Hematopoietic multipotent progenitor cell treated with erythropoietin and hydrocortisone succinate and interleukin-3 and kit ligand, for 17 days (in vitro differentiated cells): ENCODE measurements at places on chromosomes 11 and 22.

- no peak for DNase-seq
These were observed 687 bp upstream of the CALCA start for GRCh38 chr11:14972581-14973495.

DNA sequence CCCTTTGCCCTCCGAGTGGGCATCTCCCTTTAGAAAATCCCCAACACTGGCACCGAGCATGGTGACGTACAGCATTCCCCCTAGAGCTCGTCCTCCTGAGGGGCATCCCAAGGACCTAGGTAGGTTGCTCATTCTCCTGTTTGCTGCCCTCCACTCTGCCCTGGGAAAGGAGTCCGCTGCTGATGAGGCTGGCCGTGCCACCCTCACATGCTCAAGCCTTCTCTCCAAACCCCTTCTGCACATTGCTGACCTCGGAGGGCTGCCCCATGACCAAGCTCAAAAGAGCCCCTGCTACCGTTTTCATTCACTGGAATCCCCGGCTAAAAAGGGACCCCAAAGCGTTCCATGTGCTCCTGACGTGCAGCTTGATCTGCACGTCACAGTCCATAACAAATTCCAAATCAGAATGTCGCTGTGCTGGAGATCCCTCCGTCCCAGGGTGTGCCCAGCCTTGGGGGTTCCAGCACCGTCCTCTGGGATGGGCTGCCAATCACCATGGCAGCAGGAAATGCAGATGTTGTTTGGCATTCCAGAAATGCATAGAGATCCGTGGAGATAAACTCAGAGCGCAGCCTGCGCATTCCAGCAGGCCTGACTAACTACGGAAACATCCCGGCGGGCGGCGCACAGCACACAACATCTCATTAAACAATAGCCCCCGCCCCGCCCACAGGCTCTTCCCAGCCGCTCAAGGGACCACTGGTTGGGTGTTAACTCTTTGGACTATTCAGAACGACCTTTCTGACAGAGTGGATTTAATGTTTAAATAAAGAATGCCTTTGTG, 26.3 kb upstream of the GNB1L start:
- DNase-seq: no peak

- no peak for DNase-seq
These were observed 147.4 kb upstream of the POU2AF2 start for GRCh38 chr11:111098091-111098490.

- no peak for DNase-seq
These were observed 647.2 kb downstream of the NELL1 start for GRCh38 chr11:21316591-21316990.

- no peak for DNase-seq
These were observed 38.3 kb downstream of the BIRC2 start for GRCh38 chr11:102385085-102386007.

GRCh38 chr22:44446483-44446882, 51.5 kb downstream of the RTL6 start:
- DNase-seq: no peak

GRCh38 chr22:34390400-34390799, 470.1 kb upstream of the LARGE1 start:
- no peak for DNase-seq

GRCh38 chr22:30856741-30857502, 111.7 kb downstream of the MORC2 start:
- DNase-seq: no peak

DNA sequence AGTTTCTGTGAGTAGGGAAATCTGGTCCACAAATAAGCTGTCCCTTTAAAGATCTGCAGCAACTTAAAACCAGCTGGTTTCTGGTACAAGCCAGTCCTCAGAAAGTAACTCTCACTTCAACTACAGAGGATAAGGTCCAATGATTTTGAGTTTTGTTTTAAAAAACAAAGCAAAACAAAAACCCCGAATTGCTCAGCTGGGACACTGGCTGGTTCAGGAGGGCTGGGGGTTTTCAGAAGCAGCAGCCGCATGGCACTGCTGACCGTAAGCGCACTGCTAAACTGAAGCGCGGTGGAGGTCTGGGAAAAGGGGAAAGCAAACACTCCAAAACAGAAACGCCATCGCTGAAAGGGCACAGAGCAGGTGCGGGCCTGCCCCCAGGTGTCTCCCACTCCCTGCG, 59.7 kb downstream of the MICAL3 start:
- no peak for DNase-seq

GRCh38 chr11:44775985-44776446, 49.3 kb downstream of the TSPAN18 start:
- no peak for DNase-seq

DNA sequence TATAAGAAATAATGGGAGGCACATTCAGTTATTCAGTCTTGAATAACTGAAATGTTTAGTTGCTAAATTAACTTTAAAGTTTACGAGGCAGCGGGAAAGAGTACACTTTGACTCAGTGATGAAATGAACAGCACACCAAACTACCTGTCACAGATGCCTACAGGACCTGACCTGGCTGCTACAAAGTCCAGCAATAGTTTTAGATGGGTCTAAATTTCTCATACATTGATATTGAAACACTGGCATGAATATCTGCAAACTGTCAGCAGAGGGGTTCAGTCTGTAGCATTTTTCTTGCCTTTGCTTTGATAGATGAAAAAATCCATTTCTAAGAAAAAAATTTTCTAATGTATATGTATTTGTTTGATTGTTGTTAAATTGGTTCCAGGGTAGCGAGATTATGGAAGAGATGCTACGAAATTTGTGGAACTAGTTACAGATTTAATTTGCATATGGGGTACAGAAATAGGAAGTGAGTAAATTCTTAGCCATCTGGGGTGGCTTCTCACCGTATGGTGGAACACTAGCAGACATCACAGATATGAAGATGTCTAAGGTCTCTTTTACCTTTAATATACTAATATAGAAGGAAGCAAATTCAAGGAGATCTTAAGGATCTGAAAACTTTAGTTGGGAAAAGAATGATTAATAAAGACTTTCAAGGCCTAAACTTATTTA, 20.8 kb upstream of the GAB2 start:
- no peak for DNase-seq

DNA sequence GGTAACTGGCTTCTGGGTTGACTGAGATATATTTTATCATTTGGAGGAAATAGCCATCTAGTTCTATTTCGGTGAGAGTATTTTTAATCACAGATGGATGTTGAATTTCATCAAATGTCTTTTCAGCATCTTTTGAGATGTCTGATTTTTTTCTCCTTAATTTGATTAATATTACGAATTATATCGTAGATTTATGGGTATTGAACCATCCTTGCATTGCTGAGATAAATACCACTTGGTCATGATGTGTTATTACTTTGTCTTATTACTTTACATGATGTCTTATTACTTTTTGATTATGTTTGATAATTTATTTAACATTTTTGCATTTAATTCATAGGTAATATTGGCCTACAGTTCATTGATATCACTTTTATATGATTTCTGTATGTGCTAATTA, 78.8 kb upstream of the PARVA start:
- no peak for DNase-seq

GRCh38 chr22:50213263-50213662, 12.5 kb downstream of the SELENOO start:
- DNase-seq: no peak

DNA sequence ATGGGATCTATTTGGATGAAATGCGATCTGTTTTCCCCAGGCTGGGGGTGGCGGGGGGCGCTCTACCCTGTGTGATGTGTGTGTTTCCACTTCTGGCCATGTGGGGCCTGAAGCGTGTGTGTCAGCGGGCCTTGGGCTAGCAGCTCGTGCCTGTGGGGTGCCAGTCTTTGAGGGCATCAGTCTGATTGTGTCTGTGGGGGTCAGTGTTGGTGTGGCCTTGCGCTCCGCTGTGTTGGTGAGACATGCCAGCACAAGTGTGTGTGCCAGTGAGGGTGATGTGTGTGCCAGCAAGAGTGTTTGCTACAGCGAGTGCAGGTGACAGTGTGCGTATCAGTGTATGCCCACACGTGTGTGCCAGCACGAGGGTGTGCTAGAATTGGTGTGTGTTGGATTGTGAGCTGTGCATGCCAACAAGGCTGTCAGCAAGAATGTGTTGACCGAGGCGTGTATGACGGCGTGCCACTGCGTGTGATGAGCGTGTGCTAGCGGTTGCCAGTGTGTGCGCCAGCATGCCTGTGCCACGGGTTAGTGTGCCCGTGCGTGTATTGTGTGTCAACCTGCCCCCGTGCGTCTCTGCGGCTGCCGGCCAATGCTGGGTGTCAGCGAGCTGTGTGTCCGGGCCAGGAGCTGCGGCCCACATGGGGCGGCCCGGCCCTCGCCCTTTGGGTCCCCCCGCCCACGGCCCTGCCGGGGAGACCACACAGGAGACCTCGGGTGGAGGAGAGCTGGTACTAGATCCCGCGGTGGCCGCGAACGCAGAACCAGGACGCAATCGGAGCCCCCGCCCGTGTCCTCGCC, 519 bp downstream of the ARRB1 start:
- DNase-seq: no peak

DNA sequence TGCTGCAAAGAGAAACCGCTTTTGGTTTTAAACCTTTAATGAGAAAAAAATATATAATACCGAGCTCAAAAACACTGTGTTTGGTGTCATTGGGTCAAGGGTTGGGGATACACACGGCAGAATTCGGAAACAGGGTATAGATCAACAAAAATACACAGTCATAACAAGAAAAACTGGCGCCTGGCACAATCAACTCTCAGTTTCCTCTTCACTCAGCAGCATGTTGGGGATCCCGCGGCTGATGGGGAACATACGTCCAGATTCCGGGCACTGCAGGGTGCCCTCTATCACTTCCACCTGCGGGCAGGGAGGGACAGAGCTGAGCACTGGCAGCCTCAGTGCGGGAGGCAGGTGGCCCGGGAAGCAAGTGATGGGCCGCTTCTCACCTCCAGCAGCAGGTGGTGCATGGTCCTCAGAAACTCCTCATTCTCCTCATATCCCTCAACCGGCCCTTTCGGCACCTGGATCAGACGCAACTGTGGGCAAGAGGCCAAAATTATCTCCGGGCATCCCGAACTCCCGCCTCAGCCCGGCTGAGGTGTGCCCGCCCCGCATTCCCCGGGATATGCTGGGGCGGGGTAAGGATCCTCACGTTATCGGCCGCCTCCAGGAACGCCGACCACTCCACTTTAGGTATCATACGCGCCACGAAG, 561 bp downstream of the TRMT112 start:
- DNase-seq: peak; percentile 85

DNA sequence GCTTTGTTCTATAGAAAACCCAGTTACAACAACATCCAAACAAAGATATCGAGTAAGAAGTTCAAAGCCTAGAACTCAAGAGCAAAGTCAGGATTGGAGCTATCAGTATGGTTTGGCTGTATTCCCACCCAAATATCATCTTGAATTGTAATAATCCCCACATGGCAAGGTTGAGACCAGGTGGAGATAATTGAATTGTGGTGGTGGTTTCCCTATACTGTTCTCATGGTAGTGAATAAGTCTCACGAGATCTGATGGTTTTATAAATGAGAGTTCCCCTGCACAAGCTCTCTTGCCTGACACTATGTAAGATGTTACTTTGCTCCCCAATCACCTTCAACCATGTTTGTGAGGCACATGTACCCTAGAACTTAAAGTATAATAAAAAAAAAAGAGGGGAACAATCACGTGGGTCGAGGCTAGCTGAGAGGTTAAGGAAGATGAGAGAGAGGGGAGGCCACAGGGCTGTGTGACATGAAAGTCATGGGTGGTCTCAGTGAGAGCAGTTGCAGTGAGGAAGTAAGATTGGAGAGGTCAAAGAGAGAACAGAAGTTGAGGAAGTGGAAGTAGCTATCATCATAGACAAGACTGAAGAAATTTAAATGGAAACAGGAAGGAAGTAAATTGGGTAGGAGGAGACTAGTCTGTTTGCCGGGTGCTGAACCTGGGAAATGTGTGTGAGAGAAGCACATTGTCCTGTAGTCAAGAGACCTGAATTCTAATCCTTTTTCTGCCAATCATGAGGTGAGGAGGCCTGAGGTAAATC, 80.1 kb upstream of the CD44 start:
- DNase-seq: no peak

DNA sequence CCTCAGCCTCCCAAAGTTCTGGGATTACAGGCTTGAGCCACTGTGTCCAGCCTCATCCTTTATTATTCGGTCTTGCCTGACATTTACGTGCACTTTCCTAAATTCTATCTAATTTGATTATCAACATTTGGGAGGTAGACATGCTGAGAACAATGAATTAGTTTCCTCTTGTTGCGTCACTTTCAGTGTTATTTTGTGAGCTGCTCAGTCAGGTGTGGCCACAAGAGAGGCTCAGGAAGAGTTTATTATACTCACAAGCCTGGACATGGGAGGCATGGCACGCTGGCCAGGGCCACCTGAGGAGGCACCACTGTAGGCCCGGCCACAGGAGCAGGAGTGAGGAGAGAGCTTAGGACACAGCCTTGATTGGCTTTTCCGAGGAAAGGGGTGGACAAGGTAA, 59.7 kb upstream of the RBFOX2 start:
- DNase-seq: no peak

DNA sequence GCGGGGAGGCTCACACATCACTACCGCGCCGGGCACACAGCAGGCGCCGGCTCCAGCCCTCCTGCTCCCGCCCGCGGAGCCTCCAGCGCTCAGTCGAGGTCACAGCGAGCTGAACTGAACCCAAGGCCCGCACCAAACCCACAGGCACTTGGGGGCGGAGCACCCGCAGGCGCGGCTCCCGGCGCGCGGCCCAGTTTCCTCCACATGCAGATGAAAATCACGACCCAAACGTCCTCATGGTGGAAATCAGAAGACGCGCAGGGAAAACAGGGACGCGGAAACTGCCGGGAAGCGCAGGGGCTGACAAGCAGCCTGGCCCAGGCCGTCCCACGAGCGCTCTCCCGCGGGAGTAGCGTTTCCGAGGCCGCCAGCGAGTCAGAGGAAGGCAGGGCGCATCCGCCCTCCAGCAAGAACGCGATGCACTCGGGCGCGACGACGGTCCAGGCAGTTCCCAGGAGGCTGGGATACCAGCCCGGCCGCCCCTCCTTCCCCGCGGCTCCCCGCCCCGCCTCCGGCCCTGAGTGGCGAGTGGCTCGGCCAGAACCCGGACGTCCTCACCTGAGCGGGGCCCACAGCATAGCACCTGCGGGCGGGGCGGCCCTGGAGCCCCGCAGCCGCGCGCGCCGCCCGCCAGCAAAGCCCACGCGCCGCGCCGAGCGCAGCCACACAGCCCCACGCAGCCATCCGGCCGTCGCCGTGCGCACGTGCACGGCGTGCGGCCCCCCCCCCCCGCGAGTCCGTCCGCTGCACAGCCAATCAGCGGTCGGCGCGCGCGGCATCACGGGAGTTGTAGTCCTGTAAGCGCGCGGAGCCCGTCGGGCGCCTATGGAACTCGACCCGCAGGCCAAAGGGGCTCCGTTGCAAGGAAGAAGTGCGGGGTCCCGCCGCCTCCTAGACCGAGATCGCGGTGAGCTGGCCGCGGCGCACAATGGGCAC, at the start of gene HDHD5:
HDHD5 (minus strand) TSS at position 710 of the 936 bp plus-strand sequence; CDS start at position 684, 26 bp downstream.
- DNase-seq: peak; percentile 17
